ENCODE measurements at places on chromosomes 5 and 9.

DNA sequence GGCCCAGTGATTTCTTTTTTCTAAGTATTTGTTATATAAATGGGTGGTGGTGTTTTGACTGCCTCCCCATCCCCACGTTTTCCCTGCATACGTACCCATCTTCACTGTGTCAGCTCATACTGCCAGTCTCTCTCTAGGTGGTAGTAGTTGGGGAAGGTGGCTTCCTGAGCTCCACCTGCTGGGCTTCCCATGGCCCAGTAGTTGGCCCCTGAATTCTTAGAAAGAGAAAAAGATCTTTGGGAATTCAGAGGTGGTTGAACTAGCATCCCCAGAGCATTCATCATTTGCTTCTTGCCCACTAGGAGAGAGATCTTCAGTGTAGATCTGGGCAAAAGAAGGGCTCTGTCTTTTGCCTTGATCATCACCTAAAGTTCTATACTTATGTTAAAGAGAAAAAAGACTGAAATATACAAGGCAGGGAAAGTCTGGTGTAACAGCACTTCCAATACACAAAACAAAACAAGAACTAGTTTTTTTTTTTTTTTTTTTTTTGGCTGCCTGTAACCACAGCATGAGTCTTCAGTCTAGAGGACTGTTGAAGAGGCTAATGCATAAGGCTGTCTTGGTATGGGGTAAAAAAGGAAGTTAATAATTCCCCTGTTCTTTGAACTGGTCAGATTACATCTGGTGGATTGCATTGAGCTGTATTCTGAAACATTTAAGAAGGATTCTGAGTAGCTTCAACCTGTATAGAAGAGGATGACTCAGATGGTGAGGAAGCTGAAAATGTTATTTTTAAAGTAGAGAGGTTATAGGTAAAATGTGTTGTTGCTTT is 128.7 kb downstream of the ATG10 start:
- no peak for DNase-seq

DNA sequence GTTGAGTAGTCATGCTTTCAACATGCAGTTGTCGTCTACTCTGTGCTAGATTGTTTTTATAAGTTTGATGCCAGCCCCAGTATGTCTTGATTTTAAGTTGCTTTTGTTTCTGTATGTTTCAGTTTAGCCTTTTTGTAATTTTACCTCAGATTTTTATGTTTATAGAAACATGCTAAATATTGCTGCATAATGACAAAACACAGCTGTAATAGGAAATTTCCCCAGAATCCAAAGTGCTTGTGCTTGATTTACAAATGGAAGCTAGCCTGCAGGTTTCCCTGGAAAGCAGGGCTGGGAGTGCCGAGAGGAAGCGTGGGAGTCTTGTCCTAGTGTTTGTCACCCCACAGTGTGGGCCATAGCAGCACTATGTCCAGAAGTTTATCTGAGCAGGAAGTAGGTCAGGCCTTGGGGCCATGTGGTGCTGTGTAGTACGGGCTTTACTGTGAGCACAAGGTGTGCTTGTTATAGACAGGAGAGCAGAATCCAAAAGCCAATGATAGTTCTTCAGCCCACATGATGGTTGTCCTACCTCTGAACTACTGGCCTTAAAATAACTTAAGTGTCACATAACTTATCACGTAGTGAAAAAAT is 100.0 kb upstream of the NREP start:
- DNase-seq = no peak

DNA sequence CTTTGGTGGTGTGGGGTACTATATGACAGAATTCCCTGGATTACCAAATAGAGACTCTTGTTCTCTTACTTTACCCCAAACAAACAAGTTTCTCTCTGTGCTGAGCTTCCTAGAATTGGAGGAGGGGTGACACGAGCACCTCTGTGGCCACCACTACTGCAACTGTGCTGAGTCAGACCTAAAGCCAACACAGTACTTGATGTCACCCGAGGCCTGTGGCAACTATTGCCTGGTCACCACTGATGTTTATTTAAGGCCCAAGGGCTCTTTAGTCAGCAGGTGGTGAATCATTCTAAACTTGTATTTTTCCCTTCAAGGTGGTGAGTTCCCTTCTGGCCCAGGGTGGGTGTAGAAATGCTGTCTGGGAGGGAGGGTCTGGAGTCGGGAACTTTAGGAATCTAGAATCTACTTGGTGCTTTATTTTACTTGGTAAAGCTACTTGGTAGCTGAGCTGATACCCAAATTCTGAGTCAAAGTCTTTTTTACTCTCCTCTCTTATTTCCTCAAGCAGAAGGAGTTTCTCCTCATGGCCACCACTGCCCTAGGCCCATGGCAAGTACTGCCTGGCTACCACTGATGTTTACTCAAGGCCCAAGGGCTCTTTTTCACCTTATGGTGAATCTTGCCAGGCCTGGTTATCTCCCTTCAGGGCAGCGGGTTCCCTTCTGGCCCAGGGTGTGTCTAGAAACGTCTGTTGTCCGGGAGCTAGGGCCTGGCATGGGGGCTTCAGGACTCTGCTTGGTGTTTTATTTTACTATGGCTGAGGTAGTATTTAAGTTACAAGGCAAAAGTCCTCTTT is 9.8 kb downstream of the LURAP1L start:
- DNase-seq = no peak

DNA sequence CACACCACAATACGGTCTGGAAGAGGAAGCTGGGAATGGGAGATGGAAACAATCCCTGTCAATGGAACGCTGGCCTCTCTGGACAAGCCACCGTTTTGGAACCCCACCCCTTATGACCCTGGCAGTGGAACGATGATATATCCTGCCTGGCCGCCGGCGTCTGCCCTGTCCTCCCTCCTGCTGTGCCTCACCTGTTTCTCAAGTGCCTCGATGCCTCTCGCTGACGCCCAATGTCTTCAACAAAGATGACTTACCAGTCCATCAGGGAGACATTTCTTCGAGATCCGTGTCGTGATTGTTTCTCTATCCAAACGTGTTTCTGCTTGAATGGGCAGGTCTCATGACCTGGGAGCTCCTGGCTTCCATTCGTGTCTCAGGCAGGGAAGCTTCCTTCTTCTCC is 476.5 kb downstream of the SPATA31A7 start:
- DNase-seq = no peak

GRCh38 chr5:152218694-152219093 is 186.4 kb downstream of the NMUR2 start:
- no peak for DNase-seq

DNA sequence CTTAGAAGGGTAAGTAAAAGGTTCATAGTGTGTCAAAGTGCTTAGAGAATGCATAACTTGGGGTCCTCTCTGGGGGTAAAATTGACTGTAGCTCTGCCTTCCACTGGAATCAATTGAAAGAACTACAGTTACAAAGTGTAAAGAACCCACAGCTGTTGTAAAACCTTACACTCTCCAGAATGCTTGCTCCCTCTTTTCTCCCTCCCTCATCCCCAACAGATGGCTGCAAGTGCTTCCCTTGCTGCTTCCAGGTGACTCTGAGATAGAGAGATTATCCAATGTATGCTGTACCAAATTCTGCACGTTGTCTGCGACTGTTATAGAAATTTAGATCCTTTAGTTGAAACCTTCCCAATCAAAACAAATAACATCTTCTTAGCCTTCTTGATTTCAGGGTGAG is 126.0 kb downstream of the STK32A start:
- DNase-seq = no peak

GRCh38 chr9:16417161-16417560 is 453.3 kb downstream of the BNC2 start:
- DNase-seq = no peak

DNA sequence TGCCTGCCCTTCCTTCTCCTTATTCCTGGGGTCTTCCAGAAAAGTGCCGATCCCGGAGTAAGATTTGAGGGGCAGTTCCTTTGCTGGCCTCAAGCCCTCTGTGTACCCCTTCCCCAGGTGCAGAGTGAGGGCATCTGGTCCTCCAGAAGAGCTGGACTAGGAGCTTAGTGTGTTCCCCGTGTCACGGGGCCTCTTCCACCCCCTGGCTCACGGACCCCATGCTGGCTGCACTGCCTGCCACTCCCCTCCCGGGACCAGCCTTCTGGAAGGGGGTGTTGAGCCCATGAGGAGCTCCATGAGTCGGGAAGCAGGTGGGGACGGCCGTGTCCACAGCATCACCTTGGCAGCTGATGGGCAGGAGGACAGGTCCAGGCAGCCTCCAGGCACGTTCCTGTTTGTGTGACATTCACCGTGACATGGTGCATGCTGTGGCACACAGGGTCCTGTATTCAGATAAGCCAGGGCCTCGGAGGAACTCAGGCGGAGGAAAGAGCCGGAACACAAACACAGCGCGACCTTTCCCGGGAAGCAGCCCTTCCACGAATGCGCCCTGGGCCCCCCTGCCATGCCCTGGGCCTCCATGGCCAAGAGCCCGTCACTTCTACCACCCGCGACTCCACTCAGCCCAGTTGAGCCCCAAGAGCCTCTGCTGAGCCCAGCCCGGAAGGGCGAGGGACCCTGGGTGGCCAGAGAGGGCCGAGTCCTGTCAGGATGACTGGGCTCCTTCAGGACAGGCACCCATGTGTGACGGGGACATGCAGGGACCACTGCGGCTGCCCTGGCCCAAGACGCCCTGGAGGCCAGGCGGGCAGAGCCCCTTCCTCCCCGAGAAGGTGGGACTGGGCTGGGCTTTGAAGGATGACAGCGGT is 5.9 kb upstream of the LCN1 start:
- DNase-seq = no peak

- no peak for DNase-seq
Measured at GRCh38 chr9:114883709-114884108, 46.7 kb downstream of the TNFSF8 start.

DNA sequence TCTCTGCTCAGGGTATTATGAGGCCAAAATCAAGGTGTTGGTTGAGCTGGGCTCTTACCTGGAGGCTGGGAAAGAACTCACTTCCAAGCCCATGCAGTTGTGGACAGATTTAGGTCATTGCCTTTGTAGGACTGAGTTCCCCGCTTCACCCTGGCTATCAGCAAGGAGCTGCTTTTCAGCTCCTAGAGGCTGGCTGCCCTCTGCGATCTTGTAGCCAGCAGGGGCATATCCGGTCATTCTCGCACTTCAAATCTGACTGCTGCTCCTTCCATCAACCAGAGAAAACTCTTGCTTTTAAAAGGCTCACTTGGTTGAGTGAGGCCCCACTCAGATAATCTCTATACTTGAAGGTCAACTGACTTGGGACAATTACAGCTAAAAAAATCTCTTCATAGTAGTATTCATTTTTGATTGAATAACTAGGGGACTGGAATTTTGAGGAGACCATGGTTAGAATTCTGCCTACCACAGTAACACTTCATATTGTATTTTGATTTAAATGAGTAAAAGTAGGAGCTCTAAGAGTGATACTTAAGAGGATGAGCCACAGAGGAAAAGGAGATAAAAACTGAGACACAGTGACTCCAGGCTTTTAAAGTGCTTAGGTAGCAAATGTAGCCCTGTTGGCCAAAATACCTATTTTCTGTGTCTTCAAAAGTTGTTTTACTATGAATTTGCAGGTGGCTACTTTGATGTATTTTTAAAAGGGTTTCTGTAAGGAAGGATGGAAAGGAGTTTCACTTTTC is 137.4 kb downstream of the CD180 start:
- DNase-seq = no peak

DNA sequence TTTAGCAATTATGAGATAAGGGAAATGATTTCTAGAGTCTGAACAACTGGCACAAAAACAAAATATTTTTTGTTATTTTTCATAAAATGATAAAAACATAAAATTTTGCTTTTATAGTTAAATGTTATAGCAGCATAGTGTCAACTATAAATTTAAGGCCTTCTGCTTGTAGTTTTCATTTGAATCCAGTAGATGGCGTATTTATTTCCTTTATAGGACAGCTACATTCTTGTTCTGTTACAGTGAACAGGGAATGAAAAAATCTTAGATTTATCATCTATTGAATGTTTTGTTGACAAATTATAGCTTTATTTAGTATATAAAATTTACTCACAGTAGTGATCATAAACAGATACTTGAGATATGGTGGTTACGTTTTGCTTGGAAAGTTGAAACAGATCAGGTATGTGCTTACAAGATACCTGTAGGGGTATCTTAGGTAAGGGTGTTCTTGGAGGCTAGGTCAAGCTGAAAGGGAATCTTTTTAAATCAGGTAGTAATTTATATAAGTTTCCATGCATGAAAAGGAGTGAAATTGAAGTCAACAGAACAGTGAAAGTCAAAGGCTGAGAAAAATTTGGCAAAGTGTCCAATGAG is 239.3 kb upstream of the GRIN3A start:
- DNase-seq = no peak

DNA sequence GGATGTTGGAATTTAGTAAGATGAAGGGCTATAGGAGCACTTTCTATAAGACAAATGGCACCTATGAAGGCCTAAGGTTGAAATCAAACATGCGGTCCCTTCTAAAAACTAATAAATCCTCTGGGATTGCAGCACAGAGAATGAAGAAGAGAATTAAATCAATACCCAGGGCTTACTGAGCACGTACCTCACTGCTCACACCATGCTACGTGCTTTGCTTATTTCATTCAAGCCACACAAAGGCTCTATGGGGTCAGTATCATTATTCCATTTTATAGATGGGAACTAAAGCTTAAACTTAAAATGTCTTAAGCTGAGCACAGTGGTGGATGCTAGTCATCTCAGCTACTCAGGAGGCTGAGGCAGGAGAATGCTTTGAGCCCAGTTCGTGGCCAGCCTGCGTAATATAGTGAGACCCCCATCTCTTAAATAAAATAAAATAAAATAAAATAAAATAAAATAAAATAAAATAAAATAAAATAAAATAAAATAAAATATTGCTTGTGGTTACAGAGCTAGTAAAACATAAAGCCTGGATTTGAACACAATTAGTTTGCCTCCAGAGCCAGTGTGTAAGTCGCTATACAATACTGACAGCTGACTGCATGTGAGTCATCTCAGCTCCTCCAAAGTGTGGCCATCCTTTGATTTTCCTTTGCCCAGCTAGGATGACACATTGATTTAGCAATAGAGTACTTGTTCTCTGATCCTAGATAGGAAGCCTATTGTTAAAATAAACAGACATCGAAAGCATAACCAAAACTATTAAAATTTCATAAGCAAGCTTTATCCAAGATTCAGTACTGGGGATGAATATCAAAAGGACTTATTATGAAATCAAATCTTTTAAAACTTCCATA is 20.9 kb upstream of the DPYSL3 start:
- no peak for DNase-seq

DNA sequence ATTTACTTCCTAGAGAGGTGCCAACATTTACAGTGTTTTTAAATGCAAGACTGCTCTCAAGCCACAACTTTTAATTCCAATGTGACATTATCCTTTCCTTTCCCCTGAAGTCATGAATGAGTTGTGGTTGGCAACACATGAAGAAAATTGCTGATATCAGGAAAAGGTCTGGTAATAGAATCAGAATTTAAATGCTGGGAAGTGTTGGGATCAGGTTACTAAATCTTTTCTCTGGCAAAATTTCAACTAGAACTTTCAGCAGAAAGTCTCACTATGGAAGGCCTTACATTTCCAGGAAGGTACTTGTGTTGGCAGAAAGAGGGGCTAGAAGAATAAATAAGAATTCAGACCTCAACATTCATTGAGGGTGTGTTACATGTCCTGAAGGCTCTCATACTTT is 10.6 kb upstream of the SLC44A1 start:
- no peak for DNase-seq

Data from activated naive CD4-positive, alpha-beta T cell treated with Interleukin-2 at 50 U/mL for 16 hours (primary cell).